Mammary epithelial cell (primary cell): ENCODE measurements at places on chromosomes 6 and 20.

- DNase-seq = peak; percentile 56
These were observed 140.5 kb upstream of the ATXN1 start for GRCh38 chr6:16901782-16902181.

GRCh38 chr6:28207510-28208110 lies 17.5 kb upstream of the ZSCAN9 start:
- DNase-seq = peak; percentile 15

DNA sequence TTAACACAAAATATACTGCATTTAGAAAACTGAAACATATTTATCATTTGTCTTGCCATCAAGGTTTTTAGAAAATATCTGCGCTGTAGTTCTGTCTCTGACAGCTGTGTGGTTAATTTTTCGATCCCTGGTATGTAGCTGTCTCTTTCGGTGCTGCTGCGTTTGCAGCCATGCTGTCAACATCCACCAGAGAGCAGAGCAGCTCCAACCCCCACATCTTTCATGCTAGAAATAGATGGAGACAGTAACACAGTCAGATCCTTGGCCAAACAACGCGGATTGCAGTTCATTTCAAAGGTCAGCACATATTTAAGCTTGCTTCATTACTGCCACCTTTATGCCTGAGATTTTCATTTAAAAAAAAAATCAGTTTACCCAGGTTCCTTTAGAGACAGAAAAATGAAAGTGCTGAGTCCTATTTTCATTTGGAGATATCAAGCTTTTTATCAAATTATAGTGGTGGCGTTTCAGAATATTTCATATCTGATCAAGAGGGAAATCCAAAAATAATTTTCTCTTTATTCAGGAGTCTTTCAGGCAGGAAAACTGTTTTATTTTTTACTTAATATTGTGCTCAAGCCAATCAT lies 157.7 kb upstream of the MMS22L start:
- peak; percentile 17 for DNase-seq

GRCh38 chr6:133247581-133247980 lies 6.4 kb downstream of the EYA4 start:
- no peak for DNase-seq

- DNase-seq = no peak
These were observed 8.9 kb upstream of the DNAJC5 start for GRCh38 chr20:63886054-63886419.

DNA sequence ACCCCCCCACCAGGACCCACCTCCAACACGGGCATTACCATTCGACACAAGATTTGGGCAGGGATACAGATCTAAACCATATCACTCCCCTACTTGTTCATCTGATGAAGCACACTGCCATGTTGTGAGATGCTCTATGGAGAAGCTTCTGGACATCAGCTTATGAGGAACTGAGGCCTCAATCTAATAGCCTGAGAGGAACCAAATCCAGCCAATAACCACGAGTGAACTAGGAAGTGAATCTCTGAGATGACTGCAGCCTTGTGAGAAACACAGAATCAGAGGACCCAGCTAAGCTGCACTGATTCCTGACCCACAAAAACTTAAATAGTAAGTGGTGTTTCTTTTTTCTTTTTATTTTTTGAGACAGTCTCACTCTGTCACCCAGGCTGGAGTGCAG lies 21.6 kb upstream of the ZBTB2 start:
- no peak for DNase-seq

GRCh38 chr6:120872262-120872578 lies 462.1 kb downstream of the TBC1D32 start:
- no peak for DNase-seq

DNA sequence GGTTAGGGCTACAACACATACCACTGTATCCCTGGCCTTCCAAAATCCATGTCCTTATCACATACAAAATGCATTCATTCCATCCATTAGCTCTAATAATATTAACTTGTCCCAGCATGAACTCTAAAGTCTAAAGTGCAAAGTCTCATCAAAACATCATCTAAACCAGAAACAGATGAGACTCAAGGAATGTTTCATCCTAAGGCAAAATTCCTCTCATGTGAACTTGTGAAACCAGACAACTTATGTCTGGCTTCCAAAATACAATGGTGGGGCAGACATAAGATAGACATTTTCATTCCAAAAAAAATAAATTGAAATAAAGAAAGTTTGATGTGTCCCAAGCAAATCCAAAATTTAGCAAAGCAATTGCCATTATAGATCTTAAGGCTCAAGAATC lies 257.4 kb downstream of the HTR1B start:
- no peak for DNase-seq

DNA sequence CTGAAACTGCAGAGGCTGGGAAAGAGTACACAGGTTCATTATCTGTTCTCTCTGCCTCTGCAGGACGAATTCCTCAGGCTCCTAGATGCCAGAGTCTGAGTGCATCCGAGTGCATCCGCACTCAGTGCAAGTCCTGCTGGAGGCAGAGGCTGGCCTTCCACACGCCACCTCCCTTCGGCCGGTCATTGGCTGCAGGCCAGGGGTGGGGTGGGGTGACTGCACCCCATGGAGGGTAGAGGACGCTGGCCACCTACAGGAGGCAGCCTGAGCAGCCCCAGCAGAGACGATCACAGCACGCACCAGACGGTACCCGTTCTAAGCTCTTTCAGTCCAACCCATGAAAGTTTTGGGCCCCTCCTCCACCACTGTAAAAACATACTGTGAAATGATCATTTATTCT lies 11.7 kb downstream of the SFT2D1 start:
- DNase-seq = no peak

- no peak for DNase-seq
These were observed 19.6 kb downstream of the MBOAT1 start for GRCh38 chr6:20192625-20193024.

DNA sequence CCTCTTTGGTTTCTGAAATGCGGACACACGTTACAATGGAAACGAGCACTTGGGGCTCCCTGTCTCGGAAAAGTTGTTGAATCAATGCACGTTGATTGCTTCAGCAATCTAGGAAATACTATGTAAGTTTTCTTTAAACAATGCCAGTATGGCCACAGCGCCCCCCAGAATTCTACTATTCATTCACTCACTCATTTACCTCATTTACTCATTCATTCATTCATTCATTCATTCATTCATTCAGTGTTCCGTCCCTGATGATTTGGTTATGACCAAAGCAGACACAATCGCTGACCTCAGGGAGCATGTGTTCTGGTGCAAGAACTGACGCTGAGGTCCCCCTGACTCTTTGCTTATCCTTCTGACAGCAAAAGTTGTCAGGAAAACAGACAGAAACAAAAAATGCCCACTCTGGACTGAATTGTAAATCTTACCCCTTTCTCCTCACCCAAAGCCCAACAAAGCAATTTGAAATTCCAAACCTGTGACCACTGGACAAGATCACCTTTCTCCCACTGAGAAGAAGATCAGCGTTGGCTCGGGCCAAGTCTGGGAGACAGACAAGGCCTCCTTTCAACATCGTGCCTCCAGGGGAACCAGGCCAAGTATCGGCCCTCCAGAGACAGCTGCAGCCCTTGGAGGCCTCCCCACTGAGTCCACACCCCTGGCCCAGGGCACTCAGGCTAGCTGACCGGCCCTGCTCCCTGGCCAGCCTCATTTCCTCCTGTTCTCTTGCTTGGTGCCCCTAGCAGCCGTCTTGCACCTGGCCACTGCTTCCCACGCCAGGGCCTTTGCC lies 15.0 kb upstream of the PMEPA1 start:
- no peak for DNase-seq

DNA sequence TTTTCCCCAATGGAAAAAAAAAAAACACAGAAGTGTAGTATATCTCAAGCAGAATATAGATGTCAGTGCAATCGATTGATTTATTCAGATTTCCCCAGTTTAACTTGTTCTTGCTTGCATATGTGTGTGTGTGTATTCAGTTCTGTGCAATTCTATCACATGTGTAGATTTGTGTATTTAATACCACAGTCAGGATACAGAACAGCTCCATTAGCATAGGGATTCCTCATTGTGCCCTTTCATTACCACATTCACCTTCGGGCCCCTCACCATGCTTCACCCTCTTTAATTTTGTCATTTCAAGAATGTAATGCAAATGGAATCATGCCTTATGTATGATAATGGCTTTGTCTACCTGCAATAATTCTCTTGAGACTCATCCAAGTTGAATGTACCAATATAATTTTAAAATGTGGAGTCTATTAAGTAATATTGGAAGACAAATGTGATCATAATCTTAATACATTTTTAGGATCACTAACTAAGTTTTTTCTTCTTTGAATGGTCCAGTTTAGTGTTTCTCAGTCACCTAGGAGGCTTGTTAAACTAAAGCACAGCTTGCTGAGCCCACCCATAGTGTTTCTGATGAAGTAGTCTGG lies 187.9 kb downstream of the TENT5A start:
- no peak for DNase-seq

DNA sequence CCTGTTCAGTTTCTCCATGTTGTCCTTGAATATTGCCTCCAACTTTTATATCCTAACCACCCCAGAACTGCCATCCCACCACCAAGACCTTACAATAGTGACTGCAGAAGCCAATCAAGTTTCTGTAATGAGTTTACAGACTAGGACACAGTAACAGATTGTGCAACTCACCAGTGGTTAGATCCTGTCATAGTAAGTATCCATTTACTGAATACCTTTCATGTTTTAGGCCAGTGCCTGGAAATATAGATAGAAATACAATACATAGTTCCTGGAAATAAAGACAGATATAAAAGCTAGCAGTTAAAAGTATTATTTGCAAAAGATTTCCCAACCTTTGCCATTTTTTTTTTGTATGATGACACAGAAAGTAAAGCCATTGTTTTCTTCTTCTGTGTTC lies 471.8 kb upstream of the BTBD3 start:
- DNase-seq = no peak

GRCh38 chr6:167097770-167098169 lies 25.1 kb upstream of the CCR6 start:
- no peak for DNase-seq

GRCh38 chr20:41072915-41073314 lies 44.3 kb downstream of the TOP1 start:
- DNase-seq = no peak

DNA sequence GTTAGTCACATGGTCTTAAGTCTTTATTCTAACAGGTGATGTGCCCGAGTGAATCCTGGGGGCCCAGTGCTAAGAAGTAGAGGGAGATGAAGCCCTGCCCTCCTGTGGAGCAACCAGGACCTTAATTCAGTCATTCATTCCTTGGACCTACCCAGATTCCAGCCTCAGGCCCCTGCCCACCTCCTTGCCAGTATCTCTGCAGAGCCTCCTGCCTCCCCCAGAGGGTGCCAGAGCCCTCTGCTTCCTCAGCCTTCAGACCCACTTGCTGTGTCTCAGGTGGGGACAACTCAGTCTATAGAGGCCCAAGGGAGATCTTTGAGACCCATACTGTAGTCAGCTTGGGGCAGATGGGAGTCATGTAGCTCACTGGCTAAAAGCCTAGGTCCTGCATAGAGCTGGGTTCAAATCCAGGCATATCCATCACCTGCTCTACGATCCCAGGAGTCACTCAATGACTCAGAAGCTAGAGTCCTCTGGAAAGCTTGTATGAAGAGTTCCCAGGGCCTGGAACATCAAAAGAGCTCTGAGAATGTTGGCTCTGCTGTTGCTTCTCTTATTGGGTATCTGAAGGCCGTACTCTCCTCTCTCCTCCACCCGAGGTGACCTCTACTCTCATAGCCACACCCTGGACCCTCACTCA lies 3.9 kb upstream of the SIGLEC1 start:
- DNase-seq = peak; percentile 16

GRCh38 chr6:164042212-164042611 lies 627.7 kb downstream of the QKI start:
- no peak for DNase-seq

DNA sequence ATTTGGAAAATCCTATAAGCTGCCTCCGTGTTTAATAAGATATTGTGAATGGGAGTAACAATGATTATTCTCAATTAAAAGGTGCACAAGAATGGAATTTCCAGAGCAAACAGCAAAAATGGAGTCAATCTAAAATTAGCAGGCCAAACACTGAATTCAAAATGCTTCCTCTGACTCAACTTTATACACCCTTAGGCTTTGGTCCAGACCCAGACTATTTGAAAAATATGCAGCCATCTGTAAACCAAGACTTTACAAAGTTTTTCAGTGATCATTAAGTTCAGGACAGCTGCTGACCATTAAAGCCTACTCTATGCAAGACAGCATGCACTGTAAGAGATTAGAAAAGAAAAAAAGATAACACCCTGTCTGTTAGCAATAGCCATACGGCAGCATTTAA lies 39.4 kb upstream of the CCN6 start:
- peak; percentile 39 for DNase-seq
